M059J (cell line): ENCODE measurements at places on chromosomes 3 and 15. TPM values are rescaled to one million over a fixed set of nuclear protein-coding genes. Genes with fewer than 3 reads are reported as not detected.

Gene STX19
- total RNA-seq = not detected in 2 replicates

Gene IGDCC3
- total RNA-seq = not detected in 2 replicates

Gene GHSR
- not detected in 2 replicates for total RNA-seq

Gene GP9
- not detected in 2 replicates for total RNA-seq

Gene LYZL4
- total RNA-seq = not detected in 2 replicates

Gene RAF1
- total RNA-seq = 78.0 and 106 TPM in 2 replicates

Gene MCF2L2
- 0.15 TPM in 1 of 2 replicates, not detected in the other for total RNA-seq

DNA sequence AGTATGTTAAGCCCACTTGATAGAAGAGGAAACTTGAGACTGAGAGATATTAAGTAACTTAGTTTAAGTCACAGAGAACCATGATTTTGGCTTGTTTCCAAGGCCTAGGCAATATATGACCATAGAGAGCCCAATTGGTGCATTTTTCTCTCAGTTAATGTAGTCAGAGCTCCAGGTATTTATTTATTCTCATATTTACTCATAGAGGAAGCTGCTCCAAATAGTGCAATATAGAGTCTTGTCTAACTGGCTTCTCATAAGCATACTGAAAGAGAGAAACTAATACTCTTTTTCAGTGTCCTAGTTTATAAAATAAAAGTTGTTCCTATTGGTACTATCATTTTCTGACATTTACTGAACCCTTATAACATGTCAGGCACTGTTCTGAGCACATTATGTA, 15.2 kb downstream of the TRNT1 start:
- DNase-seq = no peak

GRCh38 chr3:37243820-37244748, 69.7 kb upstream of the LRRFIP2 start:
- DNase-seq = peak; percentile 87

- peak; percentile 91 for DNase-seq
Observed at GRCh38 chr15:52021128-52021671, 2.2 kb downstream of the MAPK6 start.

GRCh38 chr3:176403531-176403930, 793.8 kb downstream of the TBL1XR1 start:
- peak; percentile 19 for DNase-seq

DNA sequence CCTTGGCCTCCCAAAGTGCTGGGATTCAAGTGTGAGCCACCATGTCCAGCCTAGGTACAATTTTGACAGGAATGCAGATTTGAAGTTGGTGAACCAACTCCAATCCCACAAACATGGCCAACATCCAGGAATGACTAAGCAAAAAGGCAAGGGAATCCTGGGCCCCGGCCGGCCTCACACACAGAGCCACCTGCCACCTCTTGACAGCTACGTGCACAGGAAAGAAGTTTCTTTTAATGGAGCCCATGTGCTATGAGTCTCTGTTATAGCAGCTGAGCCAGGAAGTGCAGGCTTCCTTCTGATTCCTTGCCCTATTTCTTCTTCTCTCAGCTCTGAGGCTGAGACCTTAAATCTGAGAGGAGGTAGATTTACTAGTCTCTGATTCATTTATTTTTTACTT, 8.8 kb downstream of the TMEM40 start:
- DNase-seq = peak; percentile 94

DNA sequence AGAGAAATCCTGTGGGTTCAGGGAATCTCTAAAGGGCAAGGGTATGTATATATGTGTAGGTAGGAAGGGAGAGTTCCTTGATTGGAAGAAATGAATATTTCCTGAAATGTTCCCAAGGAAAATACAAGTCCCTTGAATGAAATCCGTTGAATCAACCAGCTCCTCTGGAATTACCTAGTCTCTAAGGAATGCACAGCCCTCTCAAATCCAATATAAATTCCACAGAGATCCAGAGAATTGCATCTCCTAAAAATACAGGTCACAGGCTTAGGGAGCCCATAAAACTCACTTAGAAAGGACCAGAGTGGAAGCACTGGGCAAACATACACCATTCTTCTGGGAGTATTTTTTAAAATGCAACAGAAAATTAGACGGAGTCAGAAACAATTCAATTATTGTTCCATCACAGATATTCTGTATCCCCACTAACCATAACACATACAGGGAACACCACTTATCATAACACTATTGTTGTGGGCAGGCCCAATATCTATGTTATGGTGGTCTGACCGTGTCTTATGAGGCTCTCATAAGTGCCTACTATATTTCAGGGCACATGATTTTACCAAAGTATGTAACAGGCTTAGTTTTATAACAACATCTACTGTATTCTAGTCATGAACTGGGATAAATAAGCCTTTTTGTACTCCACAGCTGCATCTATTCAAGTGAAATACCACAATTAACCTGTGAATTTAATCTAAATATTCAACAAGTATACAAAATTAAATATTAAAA, 43.7 kb downstream of the IGSF11 start:
- DNase-seq = no peak

DNA sequence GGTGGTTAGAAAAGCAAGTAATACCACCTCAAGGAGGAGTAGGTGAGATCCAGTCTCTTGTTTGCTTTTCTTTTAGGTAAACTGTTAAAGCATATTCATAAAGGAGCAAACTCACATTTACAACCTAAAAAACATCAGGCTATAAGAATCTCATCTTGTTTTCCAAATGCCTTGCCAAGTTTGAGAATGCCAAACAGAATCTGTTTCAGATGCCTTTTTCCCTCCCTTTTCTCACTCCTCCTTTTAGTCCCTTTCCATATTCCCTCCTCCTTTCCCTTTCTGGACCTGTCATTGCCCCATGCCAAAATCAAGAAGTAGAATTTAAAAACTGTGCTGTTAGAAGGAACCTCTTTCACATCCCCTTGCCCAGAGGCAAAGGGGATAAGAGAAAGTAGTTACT, 140.3 kb downstream of the ARPP21 start:
- no peak for DNase-seq

GRCh38 chr3:160398820-160399124, 253 bp downstream of the IFT80 start:
- no peak for DNase-seq

- no peak for DNase-seq
Observed at GRCh38 chr3:158379517-158379916, 191.5 kb upstream of the MLF1 start.

DNA sequence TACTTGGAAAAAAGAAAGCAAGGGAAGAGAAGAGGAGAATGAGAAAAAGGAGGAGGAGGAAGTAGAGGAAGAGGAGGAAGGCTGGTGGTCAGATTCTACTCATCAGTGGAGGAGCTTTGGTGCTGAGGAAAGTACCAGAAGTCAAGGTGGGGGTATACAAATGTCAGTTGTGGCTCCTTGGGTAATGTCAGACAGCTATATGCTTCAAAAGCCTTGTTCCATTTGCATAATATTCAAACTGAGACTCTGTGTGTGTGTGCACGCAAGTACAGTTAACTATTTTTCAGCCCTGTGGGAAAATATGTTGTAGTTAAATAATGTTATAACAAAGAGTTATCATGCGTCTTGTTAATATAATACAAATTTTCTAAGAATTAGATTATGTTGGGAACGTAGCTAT, 609.7 kb downstream of the PDCD6IP start:
- DNase-seq = no peak

- DNase-seq = no peak
Observed at GRCh38 chr3:120705884-120706582, 24.0 kb upstream of the HGD start.
